ENCODE measurements at places on chromosomes 1 and 21.

DNA sequence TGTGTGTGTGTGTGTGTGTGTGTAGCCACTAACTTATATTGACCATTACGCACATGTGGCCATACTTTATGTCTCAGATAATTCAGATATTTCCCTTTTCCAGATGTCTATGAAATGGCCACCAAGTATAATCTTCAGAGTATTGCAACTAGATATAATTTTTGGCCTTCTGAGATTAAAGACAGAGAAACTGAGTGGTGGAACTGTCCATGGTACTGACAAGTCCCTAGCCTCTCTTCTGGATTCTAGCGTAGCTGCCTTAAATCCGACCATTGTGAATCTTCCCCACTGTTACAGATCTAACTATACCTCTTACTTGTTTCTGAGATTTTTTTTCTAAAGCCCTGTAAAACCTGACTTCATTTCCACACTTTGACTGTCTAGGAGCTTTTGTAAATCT, 100.0 kb upstream of the SERTAD4 start:
- no peak for DNase-seq

- DNase-seq = no peak
Observed at GRCh38 chr21:37005548-37006485, 685 bp upstream of the RIPPLY3 start.

DNA sequence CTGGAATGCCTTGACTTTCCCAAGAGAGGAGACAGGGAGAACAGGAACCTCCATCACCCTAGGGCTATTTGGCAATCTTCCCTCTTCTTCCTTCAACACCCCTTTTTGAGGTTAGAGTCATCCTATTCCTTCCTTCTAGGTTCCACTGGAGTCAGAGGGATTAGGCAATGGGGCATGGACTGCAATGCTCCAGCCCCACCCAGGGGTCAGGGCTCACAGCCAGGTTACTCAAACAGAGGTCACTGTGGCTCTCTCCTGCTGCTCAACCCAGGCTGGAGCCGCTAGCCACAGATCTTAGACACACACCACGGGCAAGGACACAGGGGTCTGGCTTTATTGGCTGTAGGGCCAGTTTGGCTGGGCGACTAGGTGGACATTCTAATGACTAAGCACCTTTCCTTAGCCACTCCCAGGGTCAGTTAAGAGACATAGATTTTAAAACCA, 145.5 kb upstream of the NRIP1 start:
- DNase-seq = no peak

DNA sequence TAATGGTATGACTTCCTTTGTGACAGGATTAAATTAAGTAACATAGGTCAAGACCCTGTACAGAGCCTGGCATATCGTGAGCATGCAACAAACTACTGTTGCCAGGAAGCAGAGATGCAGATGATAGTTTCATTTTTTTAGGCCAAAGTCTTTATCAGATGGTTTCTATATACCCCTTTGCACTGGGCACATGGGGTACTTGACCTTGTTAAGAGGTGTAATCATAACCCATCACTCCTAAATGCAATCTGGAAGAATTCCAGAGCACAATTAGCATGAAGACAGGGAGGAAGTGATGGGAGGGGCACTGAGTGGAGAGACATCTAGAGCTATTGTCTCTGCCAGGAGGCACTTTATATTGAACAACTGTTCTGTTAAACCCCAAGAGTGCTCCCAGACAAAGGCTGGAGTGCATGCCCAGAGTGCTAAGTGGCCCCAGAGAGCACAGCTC, 22.1 kb downstream of the ZBTB17 start:
- no peak for DNase-seq

DNA sequence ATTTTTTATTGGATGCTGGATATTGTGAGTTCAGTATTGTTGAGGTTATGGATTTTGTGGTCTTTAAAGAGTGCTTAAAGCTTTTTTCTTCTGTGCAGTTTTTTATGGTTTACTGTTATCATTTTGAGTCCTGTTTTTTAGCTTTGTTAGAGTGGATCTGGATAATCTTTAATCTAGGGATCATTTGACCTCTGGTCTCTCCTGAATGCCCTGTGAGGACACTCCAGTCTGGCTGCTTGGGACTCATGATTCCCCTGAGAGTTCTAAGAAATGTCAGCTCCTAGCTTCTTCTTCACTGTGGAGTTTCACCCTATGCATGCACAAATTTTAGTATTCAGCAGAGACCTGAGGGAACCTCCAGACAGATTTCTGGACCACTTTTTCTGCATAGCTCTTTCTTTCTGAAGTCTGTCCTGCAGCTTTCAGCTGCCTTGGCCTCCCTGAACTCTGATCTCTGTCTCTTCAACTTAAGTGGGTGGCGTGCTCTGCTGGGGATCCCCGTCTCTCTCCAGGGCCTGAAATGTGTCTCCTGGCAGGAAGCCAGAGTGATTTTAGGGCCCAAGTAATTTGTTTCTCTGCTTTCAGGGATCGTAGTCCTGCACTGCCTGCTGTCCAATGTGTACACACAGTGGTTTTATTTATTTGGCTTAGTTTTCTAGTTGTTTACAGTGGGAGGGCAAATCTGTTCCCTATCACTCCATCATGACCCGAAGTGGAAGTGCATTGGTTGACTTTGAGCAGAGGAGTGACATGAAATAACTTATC, 14.7 kb downstream of the PEX14 start:
- no peak for DNase-seq

- no peak for DNase-seq
Observed at GRCh38 chr1:226912587-226913176, 27.4 kb upstream of the COQ8A start.

GRCh38 chr1:219081943-219082925, 91.4 kb upstream of the LYPLAL1 start:
- DNase-seq = no peak

DNA sequence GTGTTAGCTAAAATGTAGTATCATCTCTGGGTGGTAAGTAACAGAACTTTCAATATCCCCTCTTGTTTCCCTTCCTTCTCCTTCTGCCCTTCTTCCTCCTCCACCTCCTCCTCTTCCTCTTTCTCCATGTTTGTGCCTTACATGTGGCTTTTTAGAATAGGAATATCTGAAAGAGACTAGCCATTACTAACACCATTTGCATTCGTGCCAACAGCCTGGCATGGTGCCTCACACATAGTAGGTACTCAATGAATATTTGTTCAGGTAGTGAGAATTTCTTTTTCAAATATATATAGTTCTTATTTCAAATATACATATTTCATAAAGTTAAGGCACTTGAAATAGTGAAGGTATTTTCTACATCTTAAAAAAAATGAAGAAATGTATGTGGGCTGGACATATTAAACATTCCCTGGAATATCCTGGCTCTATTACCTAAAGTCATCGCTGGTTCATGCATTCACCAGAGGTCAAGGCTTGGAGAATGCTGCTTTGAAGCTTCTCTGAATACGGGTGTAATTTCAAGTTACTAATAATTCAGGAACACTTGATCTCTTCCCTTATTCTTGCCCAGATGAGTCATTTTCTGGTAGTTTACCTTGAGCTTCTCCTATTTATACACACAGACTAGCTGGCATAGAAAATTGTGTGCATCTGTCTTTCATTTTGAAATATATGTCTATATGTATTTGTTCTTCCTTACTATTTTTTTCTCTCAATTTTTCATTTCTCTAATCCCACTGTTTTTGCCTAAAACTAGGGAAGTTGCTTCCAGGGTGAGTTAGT, 319.4 kb downstream of the TGFB2 start:
- no peak for DNase-seq

DNA sequence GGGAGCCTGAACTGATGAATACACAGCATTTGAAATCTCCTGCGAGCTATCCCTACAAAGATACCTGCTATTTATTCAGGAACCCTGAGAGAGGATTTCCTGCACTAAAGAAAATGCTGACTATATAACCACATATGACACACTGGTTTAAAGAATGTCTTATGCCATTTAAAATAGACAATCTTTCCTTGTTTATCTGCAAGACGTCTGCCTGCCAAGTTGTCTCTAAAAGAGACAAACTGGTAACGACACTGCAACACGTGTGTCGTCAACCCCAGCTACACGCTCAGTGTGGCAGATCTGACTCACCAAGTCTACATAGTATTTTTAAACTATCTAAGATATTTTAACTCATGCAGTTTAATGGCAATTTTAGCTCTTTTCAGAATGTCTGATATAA, 42.7 kb downstream of the APP start:
- no peak for DNase-seq

GRCh38 chr1:205532996-205533735, 28.7 kb downstream of the CDK18 start:
- no peak for DNase-seq

GRCh38 chr1:21278208-21278859, 11.9 kb downstream of the ECE1 start:
- DNase-seq = no peak

- DNase-seq = no peak
Observed at GRCh38 chr1:117147856-117148588, 26.5 kb upstream of the TRIM45 start.

DNA sequence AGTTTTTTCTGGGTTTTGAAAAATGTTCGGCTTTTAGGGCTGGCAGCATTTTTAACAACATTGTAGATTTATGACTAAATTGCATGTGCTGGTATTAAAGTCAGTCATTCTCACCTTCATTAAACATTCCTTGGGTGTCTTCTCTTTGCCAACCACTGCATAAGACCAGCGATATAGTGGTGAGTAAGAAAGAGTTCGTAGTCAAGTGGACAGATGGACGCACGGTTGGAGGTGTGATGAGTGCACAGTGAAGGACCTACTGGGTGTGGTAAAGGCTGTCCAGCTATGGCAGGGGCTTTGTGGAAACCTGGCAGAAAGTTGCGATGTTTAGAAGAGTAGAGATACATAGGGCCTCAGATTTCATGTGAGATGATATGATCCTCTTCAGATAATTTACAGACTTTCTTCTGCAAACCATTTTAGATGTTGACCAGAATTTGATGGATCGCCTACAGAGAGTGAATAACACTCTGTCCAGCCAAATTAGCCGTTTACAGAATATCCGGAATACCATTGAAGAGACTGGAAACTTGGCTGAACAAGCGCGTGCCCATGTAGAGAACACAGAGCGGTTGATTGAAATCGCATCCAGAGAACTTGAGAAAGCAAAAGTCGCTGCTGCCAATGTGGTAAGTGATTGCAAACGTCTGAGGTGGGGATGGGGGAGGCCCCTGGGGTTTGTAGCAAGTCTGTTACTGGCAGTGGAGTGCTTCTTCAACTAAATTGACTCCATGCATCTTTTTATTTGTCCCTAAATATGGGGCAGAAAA, 56.0 kb upstream of the LAMC2 start:
- no peak for DNase-seq

GRCh38 chr1:14635421-14635820, 36.9 kb downstream of the KAZN start:
- DNase-seq = no peak

DNA sequence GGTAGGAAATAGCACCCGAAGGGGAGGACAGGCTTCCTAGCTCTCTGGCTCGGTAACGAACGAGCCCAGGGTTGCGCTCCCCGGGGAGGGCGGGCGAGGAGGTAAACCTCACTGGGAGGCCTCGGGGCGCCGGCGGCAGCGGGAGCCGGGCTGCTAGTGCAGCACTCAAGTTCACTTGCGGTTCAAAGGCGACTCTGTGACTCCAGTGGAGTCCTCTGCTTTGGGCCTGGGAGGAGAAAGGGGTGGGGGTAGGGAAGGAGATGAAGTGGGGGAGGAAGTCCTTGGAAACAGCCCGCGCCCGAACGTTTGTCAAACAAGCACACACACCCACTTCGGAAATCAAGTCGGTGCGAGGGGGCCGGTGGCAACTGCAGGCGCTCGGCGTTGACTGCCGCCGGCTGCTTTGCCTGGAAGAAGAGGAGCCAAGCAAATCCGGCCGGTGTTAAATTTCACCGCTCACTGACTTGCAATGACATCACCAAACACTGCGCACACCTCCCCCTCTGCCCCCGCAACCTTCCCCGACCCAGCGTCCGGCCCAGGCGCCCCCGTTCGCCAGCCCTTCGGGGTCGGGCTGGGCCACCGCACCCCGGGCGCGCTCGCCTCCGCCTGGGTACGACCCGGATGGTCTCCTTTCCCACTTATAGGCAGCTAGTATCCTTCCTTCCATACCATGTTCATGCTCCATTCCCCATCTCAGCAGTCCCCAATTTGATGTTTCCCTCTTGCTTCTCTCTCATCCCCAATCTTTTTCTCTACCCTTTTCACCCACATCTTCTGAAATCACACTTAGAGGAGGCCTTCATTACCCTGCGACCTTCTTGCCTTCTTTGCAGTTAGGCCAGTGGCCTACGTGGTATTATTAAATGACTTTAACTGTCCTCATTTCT, at the start of gene COL24A1:
TSS of gene COL24A1 (minus strand) at position 207 of the 890 bp plus-strand sequence. CDS start 376 bp downstream, outside the sequence.
- no peak for DNase-seq

DNA sequence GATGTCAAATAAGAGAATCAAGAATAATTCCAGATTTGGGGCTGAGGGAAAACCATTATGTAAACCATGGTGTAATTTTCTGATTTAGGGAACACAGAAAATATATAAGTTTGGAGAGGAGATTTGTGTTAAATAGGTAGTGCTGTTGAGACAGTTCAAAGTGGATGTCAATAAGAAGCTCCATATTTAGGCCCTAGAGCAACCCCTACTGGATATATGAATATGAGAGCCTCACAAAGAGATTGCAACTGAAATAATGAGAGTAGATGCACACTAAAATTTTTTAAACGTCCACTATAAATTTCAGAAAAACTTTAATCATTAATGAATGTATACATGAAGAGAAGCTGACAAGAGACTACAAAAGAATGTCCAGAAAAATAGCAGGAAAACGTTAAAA, 1447.8 kb upstream of the PRMT6 start:
- DNase-seq = no peak

DNA sequence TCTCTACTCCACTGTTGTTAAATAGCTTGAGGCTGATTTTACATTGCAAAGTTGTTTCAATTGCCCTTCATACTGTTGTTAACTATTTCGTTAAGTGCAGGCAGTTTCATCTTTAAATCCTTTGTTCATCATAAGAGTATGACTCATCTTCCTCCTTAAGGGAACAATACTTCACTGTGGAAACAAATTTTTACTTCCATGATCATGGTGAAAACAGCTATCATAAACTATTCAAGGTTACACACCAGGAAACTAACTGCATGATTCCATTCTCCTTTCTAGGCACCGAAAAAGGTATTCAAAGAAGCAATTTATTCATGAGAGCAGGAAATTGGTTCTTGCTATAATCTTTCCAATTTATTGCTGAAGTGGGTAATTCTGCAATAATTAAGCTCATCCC, 593.2 kb downstream of the LRRIQ3 start:
- DNase-seq = no peak

GRCh38 chr21:22925032-22925431, 1926.8 kb downstream of the NCAM2 start:
- no peak for DNase-seq

DNA sequence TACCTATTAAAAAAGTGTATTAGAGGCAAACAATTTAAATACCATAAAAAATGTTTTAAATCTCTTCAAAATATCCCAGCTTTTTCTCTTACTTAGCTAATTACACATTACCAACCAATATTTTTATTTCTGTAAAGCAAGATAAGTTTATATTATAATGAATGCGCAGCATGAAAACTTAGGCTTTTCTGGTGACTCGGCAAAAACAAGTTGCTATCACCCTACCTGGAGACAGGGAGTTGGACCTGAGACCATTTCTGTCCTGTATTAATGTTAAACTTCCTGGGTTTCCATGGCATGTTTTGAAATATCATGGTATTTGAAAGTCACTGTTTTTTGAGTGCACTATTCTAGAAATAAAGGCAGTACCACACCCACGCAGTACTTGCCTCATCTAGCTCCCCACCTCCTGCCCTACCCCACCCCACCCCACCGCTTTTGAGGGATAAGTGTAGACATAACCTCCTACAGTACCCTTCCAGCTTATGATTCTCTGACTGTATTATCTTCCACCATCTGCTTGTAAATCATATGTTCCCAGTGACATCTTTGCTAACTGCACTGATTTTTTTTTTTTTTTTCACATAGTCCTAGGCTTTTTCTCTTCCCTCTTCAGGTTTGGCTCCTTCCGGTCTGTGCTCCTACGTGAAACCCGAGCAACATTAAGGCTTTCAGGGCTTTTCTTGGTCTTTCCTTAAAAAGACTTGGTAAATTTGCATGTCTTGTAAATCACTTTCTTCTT, 77.5 kb downstream of the PHTF1 start:
- DNase-seq = no peak

Data from cortex of kidney (tissue), 1 donor.